ENCODE measurements at places on chromosomes 11 and 22.

DNA sequence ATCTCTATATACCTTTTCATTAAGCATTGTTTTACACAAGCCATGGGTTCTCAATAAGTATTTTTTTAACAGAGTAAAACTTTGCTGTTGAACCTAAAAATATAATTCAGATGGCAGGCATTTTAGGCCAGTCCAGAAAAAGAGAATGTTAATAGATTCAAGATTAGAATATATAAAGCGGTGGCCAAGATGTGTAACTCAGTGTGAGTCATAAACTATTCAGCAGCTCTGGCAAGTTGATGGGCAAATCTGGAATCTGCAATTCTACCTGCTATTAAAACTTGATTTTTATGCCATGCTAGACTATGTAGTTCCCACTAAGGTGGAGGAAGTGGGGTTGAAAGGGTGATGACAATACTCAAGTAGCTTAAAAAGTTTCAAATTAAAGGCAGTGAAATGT lies 45.4 kb downstream of the CASP12 start:
- no peak for DNase-seq

DNA sequence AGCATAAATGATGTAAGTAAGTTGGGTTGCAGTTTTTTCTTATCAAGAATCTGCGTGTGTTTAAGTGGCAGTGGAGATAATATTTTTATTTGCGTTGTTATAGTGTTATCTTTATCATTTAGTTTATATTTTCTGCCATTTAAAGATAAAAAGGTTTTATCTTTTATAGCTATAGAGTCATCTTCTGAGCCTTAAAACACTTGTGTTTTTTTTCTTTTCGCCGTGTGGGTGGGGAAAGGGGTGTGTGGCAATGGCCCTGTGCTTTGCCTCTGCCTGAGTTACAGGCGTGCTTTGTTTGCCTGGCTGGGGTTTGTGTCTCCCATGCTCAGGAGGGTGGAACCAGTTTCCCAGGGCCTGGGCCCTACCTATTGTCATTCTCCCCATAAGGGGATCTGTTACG lies 16.2 kb downstream of the ARHGEF12 start:
- no peak for DNase-seq

DNA sequence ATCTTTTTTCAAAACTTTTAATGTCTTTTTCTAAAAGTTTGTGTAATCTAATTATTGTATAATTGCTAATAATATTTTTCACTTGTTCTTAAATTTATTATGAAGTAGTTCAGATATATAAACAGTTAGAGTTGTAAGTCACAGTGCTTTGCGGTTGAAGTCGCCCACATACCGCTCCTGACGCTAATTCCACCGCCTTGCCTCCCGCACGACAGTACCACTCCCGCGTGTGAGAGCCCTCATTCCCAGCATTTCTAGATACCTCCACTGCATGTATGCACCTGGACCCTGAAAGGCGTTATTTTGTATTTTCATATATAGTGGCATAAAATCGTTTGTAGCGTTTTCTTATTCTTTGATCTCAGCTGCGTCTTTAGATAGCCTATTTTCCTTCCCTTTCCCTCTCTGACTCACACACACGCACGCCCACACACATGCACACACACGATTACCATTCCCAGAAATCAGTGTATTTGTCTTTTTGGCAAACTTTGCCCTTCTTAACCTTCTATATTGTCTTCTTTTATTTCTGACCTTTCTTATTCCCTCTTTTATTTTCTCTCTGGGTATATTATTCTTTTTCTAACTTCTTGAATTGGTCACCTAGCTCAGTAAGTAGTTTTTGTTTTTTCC lies 56.4 kb upstream of the PITPNB start:
- DNase-seq = no peak

- no peak for DNase-seq
These were observed 150.7 kb downstream of the CCDC34 start for GRCh38 chr11:27212248-27212780.

DNA sequence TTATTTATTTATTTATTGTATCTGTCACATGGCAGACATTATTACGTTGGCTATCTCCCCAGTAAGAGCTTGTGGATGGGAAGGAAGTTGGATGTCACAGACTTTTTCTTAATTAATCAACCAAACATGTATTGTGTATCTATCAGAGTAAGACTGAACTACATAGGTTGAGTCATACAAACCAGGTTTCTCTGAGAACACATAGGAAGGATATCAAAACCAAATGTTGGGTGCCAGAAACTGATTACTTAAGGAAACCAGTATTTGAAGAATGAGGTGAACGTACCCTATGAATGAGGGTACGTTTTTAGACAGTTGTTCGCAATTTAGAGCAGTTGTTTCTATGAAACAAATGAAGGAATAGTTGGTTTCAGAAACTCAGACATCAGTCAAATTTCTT lies 136.4 kb downstream of the SLC17A6 start:
- no peak for DNase-seq

DNA sequence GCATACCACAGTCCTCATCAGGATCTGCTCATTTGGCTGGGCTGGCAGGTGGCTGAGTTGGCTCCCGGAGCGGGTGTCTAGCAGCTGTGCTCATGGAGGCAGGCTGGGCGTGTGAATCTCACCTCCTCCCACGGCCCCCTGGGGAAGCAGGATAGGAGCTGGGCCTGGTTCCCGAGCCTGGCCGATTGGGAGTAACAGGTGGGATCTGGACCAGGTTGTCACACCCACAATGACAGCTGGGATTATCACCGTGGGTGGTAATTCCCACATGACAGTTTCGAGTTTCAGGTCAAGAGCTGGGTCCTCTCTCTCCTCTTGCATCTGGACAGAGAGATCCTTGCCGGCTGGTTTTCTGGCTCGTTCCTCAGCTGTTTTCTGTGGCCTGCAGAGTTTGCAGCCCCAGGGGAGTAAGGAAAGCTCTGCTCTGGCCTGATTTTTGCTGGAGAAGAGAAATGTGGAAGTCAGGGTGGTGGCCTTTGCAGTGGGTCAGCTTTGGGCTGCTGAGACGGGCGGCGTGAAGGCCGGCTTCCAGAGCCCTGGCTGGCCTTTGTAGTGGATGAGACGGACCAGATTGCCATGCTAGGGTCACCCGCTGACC lies 57.0 kb downstream of the BCR start:
- no peak for DNase-seq

GRCh38 chr11:40285558-40285957 lies 1173.9 kb downstream of the LRRC4C start:
- DNase-seq = no peak

- no peak for DNase-seq
These were observed 1.9 kb downstream of the CEP57 start for GRCh38 chr11:95792200-95792599.

DNA sequence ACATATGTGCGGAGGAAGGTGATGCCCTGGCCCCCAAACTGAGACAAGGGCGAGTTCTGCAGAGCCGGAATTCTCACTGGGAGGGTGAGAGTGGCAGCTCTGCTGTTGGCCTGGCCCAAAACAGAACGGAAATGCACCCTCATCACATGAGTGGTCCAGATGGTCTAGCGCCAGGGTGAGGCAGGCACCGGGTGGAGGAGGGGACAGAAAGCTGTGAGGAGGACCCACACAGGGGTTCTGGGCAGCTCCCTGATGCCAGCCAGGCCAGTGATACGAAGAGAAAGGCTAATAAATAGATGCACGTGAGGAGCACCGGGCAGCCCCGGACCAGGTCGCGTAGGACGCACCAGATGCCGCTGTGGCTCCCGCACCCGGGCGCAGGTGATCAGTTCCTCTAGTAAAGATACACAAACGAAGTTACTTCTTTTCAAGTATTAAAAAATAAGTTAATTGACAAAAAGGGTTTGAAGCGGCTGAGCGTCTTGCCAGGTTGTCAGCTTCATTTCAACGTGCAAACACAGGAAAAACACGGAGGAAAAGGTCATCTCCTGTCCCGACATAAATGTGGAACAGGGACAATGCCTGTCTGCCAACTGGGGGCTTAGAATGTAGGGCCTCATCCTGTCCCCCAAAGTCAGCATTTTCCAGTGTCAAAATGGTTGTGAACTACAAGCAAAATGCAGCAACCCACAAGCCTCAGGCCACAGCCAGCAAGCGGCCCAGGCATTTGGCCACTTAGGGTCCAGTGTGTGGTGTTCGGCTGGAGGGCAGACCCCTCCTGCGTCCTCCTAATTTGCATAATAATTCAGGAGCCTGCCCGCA lies 15.3 kb upstream of the BID start:
- DNase-seq = no peak

- no peak for DNase-seq
These were observed 75.3 kb downstream of the PDE2A start for GRCh38 chr11:72598906-72599305.

DNA sequence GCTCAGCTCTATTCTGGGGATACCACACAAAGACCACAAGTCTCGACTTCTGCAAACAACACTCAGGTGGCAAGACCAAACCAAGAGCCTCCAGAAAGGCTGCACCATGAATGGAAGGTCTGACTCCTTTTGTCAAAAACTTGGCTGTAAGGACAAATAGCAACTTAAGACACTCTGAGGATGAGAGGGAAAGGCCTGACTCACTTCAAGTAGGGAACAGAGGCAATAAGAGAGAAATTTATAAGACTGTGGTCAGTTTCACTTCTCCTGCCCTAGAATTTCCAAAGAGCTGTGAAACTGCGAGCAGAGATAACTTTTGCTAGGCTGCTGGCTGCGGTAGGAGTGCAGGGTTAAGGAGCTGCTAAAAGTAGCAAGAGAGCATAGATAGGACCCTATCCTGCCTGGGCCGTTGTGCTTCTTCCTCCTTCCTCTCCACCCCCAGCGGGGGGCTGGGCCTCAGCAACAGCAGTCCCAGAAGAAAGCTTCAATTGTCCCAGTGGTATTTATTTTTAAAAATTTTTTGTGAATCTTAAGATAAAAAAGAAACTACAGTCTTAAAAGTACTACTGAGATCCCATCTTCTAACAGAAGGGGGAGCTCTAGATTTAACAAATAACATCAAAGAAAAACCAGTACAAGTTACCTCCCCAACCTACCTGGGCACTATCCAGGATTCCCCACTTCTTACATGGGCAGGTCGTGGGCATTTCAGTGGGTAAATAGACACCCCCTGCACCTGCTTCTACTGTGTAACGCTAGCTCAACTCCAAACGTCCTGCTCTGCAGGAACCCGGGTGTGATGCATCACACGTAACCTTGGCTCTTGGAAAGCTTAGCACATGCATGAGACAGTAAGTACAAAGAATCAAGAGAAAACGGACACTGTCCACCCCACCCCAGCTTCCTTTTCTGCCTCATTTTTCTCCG lies 66.4 kb downstream of the SGSM3 start:
- DNase-seq = no peak

DNA sequence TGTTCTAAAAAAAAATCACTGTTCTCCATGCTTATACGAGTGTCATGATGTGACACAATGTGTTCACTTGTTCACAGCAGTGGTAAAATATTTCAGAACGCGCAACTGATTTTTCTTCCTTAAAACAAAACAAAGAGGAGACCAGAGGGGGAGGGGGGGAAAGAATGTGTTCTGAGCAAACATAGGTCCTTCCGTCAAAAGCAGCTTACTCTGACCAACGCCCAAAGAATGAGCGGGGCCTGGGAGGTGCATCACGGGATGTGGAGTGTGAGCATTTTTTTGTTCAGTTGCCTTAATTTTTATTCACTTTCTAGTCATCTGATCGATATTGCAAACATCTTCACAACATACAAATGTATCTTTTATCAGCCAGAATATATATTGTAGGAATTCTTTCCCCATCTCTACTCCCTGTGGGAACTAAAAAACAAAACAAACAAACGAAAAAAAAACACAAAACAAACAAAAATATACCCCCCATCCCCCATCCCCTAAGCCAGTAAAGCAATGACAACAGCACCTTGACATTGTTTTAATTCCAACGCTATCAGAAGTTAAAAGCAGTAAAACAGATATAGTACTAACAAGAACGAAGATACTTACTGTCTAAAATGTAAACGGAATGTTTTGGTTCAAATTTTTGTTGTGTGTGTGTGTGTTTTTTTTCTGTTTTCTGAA lies 43.3 kb downstream of the BDNF start:
- no peak for DNase-seq

DNA sequence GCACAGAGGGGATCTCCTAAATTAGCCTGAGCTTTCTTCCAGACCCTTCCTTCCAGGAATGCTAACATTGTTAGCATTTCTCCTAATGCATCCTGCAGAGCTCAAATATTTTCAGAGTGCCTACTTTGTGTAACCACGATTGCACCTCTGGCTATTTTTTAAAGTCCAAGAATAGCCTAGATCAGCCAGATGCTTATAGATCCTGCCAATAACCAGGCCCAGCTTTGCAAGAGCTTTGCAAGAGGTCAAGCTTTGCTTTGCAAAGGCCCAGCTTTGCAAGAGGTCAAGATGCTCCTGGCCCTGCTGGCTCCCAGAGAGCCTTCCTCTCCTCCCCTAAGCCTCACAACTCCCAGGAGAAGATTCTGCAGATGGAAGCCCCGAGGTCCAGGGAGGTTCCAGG lies 491.9 kb downstream of the MN1 start:
- DNase-seq = no peak

DNA sequence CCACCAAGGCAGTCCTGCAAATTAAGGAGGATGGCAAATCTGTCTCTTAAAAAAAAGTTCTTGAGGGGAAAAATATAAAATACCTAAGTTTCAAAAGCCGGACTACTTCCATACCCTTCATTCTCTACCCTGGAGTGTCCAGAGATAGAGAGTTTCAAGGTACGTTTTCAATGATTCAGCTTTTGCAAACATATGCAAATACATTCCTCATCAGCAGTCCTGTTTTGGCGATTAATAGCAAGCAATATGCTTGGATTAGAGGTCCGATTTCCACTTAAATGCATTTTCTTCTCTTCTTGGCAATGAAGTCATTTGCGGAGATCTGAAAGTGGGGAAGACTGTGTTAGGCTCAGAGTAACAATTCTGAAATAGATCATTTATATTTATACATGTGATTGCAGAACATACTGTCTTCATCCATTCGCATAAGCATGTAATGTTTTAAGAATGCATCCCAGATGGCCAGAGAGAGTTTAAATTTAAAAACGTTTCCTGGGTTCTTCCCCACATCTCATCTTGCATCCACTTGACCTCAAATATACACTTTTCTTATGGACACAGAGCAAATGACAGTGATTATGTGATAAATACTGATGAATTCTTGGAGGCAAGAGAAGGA lies 13.8 kb upstream of the TFIP11 start:
- no peak for DNase-seq

GRCh38 chr11:120714438-120714837 lies 202.9 kb downstream of the GRIK4 start:
- DNase-seq = no peak

DNA sequence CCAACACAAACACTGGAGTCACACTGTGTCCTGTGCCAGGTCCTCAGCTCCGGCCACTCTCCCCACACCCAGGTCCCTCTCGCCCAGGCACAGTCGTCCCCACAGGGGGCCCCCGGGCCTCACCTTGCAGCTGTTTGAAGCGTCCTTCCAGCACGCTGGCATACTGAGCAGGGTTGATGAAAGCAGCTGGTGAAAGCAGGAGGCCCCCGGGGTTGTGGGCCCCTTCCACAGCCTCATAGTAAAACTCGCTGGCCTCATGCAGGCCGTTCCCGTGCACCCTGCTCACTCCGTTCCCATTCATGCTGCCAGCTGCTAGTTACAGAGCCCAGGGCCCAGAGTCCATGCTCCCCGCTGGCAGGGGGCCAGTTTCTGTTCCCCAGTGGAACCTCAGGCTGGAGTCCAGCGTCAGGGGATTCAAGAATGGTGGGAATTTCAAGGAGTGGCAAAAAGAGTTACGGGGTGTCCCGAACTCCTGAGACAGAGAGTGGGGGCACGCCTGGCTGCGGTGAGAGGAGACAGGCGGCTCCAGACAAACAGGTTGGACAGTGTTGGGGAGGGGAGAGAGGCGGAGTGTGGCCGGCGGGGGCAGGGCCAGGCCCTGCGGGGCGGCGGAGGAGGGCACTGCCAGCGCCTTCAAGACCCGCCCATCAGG lies 10.6 kb downstream of the SPTBN2 start:
- DNase-seq = no peak

GRCh38 chr11:9028581-9028980 lies 24.8 kb upstream of the NRIP3 start:
- no peak for DNase-seq

- DNase-seq = no peak
These were observed 1040.0 kb downstream of the TBC1D22A start for GRCh38 chr22:47802421-47802820.

All from stimulated activated CD8-positive, alpha-beta memory T cell treated with anti-CD3 and anti-CD28 coated beads, Interleukin-12 subunit alpha, Interleukin-12 subunit beta, amount 100 ng/mL, for 4 hours (primary cell).